Posterior cingulate gyrus (tissue), 11 donors: ENCODE measurements at places on chromosomes 3 and 15.

GRCh38 chr3:21697707-21698106 is 53.3 kb downstream of the ZNF385D start:
- DNase-seq, result no peak

GRCh38 chr3:70855149-70855548 is 542.7 kb upstream of the MDFIC2 start:
- DNase-seq, result no peak

GRCh38 chr15:74636984-74637383 is 21.3 kb downstream of the CLK3 start:
- no peak for DNase-seq

GRCh38 chr15:42915654-42916315 is 4.8 kb downstream of the TTBK2 start:
- DNase-seq, result no peak

GRCh38 chr3:61439122-61439458 is 122.3 kb upstream of the PTPRG start:
- no peak for DNase-seq

DNA sequence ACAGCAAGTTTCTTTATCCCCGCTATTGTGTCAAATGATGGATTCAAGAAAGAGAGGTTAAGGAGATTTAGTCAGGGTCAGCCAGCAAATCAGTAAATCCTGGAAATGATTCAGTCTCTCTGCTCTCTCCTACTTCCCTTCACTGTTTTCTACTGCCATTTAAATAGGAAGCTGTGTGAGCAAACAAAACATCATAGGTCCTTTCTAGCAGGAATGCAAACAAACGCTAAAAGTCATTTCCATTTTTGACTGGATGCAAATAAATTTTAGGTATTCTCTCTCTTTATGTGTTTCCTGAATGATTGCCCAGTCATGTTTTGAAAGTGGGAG is 299.4 kb upstream of the RORA start:
- DNase-seq, result no peak

GRCh38 chr3:113507501-113508067 is 7.4 kb downstream of the SPICE1 start:
- no peak for DNase-seq

DNA sequence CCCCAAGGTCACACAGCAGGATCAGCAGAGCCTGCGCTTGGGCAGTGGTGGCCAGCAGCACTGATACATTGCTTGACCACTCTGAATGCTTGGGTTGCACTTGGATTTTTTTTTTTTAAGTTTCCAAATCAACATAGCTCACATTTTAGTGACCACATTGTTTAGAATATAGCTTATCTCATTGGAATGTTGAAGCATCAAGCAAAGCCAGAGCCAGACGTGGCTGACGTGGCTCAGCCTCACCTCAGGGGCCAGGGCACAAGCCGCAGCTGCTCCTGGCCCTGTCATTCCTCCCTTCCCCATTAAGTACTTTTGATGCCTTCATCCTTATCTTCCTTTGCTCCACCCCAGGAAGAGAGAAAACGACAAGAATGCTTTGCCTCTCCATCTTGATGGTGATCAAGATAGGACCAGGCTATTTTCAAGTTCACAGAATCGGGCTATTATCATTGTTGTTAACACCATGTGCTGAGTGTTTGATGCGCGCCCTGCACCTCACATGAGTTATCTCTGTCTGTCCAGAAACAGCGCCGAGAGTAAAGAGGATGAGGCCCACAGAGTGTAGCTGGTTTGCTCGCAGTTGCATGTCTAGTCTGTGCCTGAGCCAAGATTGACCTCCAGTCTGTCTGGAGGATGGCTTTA is 75.8 kb downstream of the AAGAB start:
- no peak for DNase-seq

DNA sequence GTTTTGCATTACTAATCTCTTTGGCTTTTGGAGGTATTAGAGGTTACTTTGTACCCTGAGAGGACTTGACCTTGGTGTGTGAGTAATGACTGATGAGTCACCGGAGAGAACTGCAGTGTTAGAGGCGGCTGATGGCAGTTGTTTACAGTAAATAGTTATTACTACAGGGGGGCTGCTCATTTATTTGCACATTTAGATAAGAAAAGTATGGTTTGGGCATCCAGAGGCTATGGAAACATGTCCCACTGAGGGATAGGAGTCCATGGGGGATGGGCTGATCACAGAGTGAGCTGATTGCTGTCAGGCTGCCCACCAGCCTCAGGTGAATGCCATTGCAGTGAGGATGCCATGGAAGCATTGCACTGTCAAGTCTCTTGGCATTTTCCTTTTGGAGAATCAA is 17.3 kb upstream of the STAC start:
- no peak for DNase-seq

GRCh38 chr3:42184651-42185443 is 81.1 kb downstream of the CCK start:
- no peak for DNase-seq

- DNase-seq, result peak; percentile 79
Measured at GRCh38 chr15:70853973-70854665, at the start of gene LARP6. Gene LARP6 (minus strand): TSS chr15:70854157. CDS start chr15:70854088, 69 bp downstream.

DNA sequence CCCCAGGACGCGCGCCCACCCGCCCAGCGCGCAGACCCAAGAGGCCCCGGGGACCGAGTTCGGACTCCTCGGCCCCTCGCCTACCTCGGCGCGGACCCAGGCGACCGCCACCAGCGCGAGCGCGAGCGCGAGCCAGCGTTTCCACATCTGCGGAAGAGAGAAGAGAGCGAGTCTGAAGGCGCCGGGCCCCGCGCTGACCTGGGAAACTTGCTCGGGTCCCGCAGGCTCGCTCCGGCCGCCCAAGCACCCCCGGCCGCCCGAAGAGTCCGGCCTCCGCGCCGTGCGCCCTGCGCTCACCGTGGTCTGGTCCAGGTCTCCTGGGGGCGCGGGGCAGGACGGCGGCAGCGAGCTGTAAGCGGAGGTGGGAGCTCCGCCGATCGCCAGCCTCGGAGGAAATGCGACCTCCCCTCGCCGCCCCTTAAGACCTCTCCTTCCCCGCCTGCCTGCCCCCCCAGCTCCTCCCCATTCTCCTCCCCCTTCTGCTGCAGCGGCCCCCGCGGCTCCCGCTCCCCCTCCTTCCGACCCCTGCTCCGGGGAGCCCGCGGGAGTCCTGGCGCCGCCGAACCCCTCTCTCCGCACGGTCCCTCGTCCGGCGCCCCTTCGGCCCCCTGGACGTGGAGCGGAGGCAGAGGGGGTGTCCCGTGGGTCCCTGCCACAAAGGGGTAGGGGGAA is at the start of gene FSTL1:
Gene FSTL1 (minus strand): TSS at position 393 of the 672 bp plus-strand sequence. CDS start 246 bp downstream, at position 147.
- peak; percentile 20 for DNase-seq

- peak; percentile 39 for DNase-seq
Measured at GRCh38 chr3:185341616-185342458, 21.1 kb upstream of the MAP3K13 start.

GRCh38 chr3:64267721-64268604 is 42.7 kb upstream of the PRICKLE2 start:
- peak; percentile 95 for DNase-seq

GRCh38 chr3:177830411-177830849 is 633.1 kb upstream of the TBL1XR1 start:
- no peak for DNase-seq

DNA sequence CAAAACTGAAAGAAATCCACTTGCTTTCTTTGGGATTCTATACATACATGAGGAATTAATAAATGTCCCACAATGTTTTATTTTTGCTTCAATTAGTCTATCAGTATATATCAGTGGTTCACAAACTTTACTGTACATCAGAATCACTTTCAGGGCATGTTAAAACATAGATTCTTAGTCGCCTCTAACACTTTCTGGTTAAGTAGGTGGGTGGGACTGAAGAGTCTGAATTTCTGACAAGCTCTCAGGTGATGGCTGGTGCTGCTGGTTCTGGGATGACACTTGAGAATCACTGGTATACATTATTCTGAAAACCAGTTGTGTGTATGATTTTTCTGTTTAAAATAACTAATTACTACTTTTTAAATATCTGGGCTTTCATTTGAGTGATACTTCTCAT is 393.3 kb downstream of the TBC1D5 start:
- DNase-seq, result no peak

GRCh38 chr15:85581495-85581894 is 201.1 kb downstream of the AKAP13 start:
- no peak for DNase-seq

DNA sequence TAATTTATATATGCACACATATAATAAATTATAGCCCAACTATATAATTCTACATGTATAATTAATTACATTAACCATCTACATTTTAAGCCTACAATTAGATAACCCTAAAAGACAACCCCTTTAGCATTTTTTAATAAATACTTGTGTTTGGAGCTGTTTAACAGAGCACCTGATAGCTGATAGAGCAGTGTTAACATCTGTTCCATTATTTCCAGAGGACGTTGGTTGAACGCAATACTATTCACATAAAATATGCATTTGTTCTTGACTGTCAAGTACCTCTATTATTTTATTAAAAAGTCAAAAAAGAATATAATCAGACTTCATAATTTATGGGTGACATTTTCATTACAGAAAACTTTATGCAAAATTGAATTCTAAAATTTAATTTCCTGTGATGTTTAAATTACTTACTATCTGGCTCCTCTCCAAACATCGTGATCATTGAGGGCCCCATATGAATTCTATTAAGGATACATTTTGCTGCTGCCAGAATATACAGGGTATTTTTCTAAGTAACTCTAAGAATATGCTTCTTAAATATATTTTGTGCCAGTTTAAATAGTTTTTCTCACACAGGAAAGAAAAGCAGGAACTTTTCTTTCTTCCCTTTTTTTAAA is 234.3 kb downstream of the SHOX2 start:
- DNase-seq, result no peak

GRCh38 chr3:40490916-40491315 is 14.0 kb downstream of the ZNF619 start:
- DNase-seq, result no peak

DNA sequence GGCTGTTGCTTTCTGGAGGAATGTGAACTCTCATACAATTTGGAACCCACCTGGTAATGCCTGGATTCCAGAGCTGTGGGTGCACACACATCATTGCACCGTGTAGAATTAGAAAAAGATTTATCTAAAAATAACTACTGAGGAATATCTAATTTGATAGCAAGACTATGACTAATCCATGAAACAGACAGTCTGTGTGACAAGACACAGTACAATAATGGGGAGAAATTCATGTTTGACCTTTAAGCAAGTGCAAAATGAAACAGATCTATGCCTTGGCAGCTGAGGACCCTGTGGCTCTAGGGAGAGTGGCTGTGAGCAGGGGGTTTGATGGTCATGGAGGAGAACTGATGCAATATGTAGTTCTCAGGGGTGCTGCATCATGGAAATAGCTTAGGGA is 7.9 kb upstream of the DOCK3 start:
- no peak for DNase-seq
